ENCODE measurements at places on chromosomes 3 and 15.

DNA sequence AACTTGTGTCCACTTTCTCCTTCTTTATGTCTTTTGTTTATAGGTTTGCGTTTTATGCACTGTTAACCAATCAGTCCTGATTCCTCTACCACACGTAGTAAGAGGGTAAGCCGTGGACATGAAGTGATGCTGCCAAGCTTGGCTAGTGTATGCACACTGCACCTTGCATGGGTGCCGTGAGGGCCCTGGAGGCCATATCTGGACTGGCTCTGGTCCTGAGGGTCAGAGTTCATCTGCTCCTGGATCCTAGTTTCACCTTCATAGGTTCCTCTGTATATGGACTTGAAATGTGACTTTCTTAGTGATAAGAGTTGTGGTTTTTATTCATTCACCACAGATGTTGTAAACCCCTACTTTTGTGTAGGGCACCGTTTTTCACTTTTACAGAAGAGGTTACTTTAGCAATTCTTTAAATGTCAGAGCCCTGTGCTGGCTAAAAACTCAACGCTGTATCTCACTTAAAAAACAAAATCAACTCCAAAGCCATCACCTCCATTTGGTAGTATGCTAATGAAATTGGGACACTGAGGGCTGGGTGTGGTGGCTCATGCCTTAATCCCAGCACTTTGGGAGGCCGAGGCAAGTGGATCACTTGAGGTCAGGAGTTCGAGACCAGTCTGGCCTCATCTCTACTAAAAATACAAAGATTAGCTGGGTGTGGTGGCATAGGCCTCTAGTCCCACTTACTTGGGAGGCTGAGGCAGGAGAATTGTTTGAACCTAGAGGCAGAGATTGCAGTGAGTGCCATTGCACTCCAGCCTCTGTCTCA, 22.9 kb downstream of the SIAH2 start:
- no peak for DNase-seq

DNA sequence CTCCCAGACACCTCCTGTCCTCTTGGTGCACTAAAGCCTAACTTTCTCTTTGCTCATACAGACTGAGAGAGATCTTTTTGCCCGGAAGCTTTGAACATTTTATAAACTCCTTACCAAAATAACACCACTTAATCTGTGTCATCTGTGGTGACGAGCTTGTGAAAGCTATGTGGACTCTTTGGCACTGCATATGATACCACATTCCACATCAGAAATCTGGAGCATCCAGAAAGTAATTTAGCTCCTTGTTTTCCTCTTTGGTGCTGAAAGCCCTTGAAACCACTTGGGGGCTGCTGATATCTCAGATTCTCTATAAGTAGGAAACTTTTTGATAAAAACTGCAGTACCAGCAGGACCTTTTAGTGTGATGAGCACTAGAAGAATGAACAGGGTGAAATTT, 128.3 kb downstream of the ALCAM start:
- DNase-seq, result no peak

DNA sequence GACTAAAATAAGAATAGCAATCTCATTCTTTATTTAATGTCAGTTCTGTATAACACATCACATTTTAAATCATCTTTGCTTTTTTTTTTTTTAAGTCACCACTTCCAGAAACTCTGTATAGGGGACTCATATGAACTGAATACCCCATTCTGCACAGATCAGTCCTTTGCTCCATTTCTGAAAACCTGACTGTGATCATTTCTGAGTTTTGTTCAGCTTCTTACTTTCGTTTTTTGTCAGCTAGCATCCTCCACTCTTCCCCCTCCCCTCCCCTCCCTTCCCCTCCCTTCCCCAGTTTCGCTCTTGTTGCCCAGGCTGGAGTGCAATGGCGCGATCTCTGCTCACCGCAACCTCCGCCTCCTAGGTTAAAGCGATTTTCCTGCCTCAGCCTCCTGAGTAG, 49.8 kb upstream of the SGO1 start:
- DNase-seq, result no peak

GRCh38 chr3:182803596-182803995, 10.3 kb downstream of the ATP11B start:
- DNase-seq, result no peak

GRCh38 chr3:131501949-131502348, 822 bp downstream of the MRPL3 start:
- no peak for DNase-seq

DNA sequence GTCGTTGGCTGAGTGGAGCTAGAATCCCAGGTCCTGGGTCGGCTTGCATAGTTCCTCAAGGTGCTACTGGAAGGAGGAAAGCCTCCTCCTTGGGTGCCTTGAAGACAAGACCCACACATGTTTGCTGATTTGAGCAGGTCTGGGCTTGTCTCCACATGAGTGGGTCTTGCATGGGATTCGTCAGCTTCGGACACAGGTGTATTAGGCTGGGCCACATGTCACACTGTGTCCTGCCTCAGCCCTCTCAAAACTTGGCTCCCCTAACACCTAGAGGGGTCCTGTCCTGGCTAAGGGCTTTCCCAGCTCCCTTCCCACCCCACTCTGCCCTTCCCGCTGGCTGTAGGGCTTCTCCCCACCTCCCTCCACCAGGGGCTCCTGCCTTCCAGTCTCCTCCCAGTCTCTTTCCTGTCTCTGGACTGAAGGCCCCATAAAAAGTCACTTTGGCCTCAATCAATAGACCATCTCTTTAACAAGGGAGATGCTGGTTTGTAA, 73.0 kb upstream of the ADPGK start:
- DNase-seq, result no peak

DNA sequence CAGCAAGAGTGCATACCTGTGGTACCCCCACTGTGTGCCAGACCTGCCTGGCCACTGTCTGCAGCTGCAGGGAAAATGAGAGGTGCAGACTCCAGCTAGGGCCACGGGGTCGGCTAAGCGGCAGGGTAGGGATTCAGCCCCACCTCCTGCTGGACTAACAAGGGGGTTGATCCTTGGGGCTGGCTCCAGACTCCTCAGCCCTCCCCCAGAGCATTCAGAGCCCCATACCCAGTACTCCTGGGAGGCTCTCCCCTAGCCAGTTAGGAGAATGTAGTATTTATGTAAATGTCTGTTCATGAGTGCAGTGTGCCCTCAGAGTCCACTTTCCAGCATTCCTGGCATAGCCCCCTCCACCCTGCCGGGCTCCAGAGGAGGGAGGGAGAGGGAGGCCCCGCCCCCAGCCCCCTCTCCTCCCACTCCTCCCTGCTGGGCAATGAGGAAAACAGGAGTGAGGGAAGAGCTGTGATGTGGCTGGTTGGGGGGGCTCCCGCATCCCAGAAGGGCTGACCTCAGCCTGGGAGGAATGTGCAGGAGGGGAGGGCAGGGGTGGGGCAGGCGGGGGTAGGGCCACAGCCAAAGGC, 4.5 kb upstream of the SEMA3B start:
- DNase-seq, result peak; percentile 90

DNA sequence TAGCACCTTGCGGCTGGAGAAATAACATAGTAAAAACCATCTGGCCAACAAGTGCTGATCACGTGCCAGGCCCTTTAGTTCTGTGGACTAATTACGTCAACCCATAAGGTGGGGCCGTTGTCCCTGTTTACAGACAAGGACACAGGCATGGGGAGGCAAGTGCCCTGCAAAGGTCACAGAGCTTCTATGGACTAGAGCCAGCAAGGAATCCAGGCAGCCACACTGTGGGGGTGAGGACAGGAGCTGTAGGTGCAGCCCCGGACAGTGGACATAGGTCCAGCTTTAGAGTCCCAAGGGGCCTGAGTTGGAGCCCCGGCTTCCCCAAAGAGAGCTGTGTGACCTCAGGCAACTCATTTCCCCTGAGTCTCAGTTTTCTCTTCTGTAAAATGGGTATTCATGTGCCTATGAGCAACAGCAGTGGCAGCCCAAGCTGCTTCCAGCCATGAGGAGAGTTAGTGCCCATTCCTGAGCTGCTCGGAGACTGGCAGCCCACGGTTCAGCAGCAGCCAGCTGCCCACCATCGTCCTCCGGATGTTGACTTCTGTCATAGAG, 13.9 kb downstream of the CHST13 start:
- no peak for DNase-seq

GRCh38 chr15:65512807-65513416, 4.6 kb downstream of the DPP8 start:
- peak; percentile 48 for DNase-seq

- no peak for DNase-seq
Observed at GRCh38 chr3:37029516-37030163, 36.3 kb downstream of the MLH1 start.

DNA sequence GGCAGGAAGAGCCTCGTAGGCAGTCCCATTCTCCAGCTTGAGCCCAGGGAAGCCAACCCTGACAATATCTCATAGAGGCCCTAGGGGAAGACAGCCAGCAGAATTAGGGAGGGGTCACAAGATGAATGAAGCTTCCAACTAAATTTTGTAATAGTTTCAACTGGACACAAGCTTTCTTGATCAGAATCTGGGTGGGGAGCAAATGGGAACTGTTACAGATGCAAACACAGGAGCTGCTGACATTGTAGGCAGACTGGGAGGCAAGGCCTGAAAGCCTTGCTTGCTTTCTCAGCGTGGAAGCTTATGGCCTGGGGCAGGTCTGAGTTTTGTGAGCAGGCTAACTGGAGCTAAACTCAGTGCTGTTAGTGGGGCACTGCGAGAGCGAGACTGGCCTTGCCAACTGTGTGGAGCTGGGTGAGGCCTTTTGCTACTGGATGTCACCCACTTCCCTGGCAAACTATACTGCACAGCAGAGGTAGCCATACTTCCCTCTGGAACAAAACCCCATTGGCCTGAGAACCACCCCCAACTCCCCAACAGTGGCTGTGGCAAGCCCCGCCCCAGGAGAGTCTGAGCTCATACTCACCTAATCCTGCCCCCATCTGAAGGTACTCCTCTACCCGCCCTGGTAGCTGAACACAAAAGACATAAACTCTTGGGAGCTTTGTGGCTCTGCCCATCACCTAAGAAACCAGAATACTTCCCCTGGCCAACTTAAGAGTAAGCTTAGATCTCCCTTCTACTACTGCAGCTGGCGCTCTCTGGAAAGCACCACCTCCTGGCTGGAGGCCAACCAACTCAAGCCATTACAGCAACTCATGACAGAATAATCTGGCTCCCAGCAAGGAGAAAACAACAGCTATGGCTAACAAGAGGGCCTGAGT, 42.9 kb downstream of the CFAP20DC start:
- DNase-seq, result no peak

DNA sequence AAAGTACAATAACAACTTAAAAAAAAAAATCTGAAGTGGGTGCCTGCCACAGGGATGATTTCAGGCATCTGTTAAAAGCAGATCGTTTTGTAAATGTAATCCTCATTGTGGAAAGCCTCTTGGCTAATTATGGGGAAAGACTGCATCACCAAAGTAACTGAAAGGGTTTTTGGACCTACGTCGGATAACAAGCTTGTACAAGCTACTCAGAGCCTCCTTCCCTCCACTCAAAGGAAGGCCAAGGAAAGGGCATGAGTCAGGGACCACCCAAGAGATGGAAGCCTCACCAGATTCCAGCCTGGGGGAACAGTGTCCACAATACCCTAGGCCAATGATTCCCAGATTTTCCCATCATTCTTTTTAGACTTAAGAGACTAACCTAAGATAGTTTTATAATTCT, 84.3 kb downstream of the ATP1B3 start:
- no peak for DNase-seq

GRCh38 chr3:40608091-40608490, 83.3 kb downstream of the ZNF621 start:
- DNase-seq, result no peak

- DNase-seq, result no peak
Observed at GRCh38 chr3:156024904-156025533, 95.4 kb upstream of the KCNAB1 start.

GRCh38 chr3:98972720-98973119, 71.2 kb upstream of the DCBLD2 start:
- no peak for DNase-seq

DNA sequence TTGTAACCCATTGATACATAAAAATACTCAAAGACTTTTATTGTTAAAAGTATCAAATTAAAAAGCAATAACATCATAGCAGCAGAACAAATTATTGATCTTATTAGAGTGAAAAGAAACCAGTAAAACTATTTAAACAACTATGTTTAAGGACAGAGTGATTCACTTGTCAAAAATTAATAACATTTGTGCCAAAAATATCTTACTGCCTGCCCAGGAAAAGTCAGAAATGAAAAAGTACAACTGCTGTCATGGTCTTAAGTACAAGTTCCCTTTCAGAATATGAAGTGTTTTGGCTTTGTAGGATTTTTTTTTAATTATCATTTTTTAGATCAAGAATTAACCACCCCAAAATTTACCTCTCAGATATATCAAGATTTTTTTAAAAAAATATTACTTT, 3.4 kb downstream of the IFT57 start:
- DNase-seq, result no peak

- DNase-seq, result no peak
Observed at GRCh38 chr15:90097475-90097874, 4.8 kb downstream of the IDH2 start.

DNA sequence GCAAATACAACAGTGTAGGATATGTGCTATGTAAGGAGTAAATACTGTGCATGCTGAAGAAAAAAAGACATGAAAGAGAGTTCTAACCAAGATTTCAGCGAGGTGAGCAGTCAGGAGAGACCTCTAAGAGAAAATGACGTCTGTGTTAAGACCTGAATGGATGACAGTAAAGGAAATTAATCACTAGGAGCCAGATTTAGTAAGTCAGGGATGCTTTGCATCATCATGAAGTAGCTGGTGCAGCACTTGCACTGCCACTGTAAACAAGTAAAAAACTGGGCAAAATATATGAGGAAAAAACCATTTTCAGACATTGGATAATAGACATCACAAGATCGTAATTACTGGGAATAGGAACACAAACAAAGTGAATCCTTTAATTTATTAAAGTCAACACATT, 32.6 kb downstream of the RTP4 start:
- no peak for DNase-seq

GRCh38 chr15:71638876-71639275, 171.5 kb upstream of the NR2E3 start:
- no peak for DNase-seq

GRCh38 chr3:157776861-157777260, 273.6 kb upstream of the VEPH1 start:
- DNase-seq, result no peak

DNA sequence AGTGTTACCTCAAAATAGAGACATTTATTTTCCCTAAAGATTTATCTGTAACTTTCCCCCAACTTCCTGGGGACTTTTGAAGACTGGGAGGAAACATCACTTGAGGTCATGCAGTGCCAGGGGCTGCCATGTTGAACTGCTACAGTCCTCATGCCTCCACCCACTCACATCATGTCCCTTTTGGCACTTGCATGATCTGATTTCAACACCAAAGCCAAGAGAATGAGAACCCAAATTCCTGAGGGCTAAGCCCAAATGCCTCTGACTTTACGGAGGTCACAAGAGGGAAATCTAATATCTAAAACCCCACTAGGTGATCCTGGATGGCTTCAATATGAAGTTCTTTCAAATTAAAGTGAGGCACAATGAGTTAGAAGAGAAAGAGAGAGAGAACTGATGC, 213.1 kb downstream of the NTRK3 start:
- DNase-seq, result no peak

DNA sequence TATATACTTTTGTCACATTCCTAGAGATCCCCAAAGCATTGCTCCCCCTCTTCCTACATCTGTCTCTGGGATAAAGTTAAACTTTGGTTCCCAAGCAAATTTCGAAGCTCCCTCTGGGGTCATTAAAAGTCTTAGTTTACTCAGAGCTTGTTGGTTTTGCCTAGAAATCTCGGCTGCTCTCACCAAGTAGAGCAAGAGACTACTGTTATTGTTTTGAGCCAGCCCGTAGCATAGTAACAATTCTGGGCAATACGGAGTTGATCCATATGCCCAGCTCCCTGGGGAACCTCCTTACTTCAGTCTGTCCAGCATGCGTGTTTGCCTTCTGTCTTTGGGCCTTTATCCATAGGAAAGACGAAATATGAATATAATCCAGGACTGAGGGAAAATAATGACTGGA, 10.0 kb upstream of the P3H2 start:
- DNase-seq, result no peak

GRCh38 chr3:134485075-134485717, 589 bp downstream of the ANAPC13 start:
- DNase-seq, result no peak
